ENCODE measurements at places on chromosomes 7 and 10.

- DNase-seq = no peak
Measured at GRCh38 chr10:79152423-79152817, 83.7 kb downstream of the ZMIZ1 start.

DNA sequence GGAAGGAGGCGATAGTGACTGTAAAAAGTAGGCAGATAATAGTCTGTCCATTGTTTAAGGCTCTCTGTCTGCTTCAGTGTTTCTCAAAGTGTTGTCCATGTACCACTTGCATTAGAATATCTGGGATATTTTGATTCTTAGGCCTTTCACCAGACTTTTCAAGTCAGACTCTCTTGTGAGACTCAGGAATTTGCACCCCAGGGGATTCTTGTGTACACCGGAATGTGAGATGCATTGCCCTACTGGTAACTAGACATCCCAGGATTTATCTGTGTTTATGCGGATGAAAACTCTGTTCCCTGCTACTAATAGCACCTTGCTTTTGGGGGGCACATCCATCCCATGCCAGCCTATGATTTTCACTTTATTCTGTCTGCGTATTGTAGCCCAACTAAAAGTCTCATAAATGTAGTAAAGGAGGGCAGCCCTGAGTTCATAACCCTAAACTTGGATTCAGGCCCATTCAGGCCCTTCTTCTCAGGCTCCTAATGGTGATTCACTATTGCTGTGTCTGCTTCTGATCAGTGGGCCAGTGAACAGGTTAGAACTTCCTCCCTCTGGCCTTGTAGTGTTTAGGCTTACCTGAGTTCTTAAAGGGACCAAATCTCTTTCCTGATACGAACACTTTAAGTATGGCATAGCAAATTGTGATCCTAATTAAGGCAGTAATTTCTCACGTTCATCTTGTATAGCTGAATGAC is 71.8 kb upstream of the RPA3 start:
- no peak for DNase-seq

DNA sequence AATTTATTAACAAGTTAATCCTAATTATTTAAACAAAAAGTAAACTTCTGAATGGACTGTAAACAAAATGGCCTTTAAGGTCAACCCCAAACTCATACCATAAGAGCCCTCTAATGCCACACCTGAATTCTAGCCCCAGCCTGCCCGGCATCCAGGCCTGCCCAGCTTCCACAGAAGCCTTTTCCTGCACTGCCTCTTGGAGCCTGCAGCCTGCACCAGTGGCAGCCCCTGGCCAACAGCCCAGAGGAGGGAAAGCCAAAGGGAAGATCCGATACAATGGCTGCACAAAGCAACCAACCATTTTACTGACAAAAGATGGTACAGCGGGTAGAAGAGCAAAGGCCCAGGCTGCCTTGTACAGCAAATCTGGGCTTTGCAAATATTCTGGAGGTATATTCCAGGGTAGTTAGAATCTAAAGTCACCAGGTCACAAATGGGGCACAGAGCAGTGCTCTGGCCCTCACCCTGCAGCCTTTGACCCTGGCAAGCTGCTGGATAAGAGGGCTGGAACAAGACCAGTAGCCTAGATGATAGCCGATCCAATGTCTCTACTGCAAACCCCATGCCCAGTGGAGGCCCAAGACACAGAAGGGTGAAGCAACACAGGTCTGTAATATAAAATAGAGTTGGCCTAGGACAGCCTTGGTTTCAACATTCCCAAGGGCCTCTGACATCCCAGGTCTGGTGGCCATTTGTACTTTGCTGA is 12.5 kb upstream of the CH25H start:
- no peak for DNase-seq

DNA sequence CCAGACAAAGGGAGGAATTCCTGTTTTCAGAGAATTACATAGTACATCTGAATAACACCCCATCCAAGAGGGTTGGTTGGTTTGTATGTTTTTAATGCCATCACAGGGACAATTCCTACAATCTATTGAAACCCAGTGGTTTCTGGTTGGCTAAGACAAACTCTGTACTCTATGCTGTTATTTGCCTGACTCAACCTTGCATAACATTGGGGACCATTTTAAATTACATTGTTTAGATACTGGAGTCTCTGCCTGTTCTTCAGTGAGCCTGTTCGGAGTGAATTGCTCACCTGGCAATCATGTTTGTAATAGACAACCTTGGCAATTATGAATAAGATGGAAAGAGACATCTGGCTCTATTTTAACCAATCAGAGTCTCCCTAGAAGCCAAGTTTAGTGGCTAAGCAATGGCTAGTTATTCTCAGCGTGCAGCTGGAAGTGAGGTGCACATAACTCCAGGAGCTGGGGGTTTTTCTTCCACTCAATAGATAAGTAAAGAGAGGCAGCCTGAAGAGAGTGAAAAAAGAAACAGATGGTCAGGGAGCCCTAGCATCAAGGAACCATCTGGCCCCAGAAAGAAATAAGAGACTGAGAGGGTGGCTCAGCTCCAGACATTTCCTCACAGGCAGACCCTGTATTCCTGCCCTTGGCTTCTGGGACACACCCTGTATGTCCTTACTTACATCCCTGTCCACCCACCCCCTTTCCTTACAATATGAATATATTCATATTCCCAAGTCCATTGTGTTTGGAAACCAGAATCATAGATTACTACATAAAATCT is 21.2 kb upstream of the SLC35G1 start:
- DNase-seq = no peak

DNA sequence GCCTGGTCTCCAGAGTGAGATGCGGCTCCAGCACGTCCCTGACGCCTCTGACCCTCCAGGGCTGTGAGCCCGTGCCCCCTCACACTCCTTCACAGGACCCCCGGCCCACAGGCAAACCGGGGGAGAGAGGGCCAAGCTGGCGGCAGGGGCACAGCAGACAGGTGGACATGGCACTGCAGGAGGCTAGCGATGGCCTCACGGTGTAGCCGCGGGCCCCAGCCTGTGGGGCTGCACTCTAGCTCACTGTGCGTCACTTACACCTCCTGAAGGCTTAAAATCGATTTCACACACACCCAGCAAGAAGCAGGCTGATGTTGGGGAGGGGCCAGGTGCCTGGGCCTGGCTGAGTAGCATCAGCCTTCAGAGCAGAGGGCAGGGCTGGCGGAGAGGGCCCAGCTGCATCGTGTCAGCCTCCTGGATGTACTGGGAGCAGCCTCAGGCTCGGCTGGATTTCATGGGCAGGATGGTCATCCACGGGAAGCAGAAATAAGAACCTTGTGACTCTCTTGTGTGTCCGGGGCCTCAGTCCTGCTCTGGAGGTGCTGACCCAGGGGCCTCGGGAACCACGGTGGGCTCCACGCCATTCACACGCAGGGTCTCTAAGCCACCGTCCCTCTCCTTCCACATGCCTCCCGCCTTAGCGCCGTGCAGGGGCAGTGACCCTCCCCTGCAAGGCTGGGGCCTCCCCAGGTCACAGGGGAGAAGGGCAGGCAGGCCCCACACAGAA is 19.4 kb upstream of the KNDC1 start:
- DNase-seq = no peak

- no peak for DNase-seq
Measured at GRCh38 chr10:89022734-89023133, 32.1 kb downstream of the FAS start.

DNA sequence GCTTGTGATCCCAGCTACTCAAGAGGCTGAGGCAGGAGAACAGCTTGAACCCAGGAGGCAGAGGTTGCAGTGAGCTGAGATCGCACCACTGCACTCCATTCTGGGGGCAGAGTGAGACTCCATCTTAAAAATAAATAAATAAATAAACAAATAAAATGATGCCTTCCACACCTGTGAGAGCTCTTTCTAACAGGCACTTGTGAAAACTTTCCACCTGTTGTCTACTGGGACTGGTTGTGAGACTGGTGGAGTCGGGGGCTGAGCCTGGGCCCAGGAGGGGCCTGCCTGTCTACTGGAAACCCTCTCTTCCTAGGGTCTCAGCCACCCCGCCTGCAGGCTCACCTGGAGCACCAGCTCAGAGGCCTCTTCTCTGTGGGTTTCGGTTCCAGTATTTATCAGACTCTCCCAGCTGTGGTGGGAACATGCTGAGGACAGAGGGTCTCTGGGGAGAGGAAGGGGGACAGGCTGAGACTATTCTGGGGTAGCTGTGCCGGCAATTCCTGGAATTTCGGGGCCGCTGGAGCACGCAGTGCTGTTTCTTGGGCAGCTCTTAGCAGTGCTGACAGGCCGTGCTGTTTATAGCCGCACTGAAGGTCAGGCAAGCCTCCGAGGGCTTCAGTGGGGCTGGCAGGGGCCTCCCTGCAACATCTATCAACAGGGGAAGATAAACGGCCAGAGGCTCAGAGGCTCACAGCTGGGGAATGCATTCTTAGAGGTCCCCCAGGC is 3.8 kb downstream of the LDB3 start:
- DNase-seq = no peak

DNA sequence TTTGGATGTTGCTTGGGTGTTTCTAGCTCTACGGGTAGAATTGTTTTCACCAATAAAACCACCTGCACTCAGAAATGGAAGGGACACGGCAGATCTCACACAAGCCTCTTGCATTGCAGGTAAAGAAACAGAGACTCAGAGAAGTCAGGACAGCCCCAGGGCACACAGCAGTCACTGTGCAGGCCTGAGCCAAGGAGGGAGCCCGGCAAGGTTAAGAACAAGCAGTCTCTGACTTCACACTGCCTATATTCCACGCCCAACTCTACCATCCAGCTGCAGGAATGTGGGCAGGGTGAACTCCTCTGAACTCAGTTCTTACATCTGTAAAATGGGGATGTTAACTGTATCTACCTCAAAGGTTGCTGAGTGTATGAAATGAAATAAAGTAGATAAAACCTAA is 15.4 kb downstream of the CHST15 start:
- no peak for DNase-seq

- no peak for DNase-seq
Measured at GRCh38 chr7:130865408-130866236, 131.6 kb upstream of the KLF14 start.

DNA sequence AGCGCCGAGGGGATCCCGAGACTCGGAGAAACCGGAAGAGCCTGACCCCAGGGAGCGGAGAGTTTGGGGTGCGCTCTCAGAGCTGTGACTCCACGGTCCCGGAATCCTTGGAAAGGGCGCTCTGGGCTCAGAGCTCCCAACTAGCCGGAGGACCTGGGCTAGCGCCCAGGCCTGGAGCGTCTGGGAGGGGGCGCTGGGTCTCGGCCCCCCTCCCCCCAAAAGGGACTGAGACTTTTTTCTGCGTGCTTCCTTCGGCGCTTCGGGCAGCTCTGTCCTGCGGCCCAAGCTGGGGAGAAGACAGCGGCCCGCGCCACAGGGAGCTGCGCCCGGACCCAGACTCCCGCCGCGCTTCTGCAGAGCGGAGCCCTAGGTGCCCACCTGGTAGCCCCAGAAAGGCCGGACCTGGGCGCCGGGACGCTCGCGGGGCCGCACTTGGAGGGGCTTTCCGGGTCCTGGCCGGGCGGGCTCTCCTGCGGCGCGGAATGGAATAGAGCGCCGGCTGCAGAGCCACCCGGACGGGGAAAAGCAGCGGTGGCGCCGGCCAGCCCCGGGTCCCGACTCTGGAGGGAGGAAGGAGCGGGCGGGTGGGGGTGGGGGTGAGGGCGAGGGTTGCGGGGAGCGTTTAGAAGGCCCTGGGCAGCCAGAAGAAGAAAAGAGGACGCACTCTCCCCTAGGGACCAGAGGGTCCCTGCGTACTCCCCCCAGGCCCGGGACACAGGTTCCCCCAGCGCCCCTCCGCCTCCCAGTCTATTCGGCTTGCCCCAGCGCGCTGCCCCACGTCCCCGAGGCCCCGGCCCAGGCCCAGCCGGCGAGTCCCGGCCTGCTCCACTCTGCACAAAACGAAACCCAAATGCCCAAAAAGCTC is 4.7 kb downstream of the ZNF503 start:
- no peak for DNase-seq

DNA sequence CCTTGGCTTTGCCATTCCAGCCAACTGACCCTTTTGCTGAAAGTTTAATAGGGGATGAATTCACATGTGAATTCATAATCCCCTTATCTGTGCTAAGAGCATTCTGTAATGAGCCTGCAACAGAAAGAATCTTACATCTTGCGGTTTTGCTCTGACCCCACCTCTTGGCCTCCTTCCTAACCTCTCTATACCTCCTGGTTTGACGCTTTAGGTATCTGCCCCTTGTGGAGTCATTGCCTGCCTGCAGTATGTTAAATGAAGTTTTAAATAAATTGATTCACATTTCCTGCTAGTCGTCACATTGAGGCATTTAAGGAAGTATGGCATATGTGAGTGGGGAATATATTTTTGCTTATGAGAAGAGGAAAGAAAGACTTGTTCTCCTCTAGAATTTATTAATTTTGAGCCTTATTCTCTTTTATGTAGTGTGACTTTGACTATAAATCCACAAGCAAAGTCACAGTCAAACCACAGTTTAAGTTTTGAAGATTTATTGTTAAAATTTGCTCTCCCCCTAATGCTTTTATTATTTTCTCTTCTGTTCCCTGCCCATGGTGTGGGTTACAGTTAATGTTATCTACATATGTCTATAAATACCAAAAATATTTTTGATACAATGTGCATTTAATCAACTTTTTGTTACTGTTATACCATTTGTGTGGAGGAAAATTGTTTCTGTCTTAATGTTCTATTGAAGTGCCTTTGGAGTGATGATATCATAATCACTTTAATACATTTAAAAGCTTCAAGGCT is 60.9 kb downstream of the LRMDA start:
- no peak for DNase-seq

GRCh38 chr10:56317603-56318002 is 43.5 kb downstream of the ZWINT start:
- no peak for DNase-seq

DNA sequence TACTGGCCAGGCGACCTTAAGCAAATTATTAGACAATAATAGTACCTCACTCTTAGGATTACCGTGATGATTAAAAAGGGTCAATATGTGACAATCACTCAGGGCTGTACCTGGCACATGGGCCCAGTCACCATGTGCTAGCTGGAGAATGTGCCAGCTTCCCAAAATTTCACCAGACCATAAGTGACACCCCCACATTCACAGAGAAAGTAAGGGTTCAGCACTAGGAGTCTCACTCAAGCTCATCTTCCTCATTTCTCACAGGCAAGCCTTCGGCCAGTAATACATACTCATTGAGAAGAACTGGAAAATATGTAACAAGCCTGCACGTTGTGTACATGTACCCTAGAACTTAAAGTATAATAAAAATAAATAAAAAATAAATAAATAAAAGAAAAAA is 22.4 kb upstream of the C10orf71 start:
- DNase-seq = no peak

Data from stimulated activated CD4-positive, alpha-beta T cell treated with anti-CD3 and anti-CD28 coated beads, TNF-alpha, amount 100 ng/mL, for 1 hour (primary cell).